T-helper 17 cell (primary cell): ENCODE measurements at places on chromosomes 12 and 14. TPM values are rescaled to one million over a fixed set of nuclear protein-coding genes. Genes with fewer than 3 reads are reported as not detected.

DNA sequence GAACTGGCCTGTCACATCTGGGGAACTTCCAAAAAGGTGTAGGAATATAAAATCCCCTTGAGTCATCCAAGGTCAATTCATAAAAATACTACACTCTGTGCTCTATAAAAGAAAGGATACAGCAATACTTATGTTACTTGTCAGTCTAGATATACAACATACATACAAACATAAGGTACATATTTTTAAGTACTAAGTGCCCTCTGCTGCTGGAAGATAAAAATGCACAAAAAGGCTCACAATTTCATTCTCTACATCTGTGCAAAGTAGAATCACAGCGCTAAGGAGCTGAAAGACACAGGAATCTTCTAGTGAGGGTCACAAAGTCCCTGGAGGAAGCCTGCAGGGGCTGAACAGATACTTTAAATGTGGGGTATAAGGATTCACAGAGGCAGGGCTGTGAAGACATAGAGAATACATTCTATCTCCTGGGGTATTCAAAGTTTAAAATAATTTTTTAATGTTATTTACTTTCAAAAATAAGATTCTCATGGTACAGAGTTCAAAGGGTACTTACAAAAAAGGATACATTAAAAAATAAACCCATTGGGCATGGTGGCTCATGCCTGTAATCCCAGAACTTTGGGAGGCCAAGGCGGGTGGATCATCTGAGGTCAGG is 10.2 kb upstream of the GOLGA5 start:
- DNase-seq, result no peak

- no peak for DNase-seq
These were observed 40.3 kb downstream of the LEMD3 start for GRCh38 chr12:65209655-65210043.

DNA sequence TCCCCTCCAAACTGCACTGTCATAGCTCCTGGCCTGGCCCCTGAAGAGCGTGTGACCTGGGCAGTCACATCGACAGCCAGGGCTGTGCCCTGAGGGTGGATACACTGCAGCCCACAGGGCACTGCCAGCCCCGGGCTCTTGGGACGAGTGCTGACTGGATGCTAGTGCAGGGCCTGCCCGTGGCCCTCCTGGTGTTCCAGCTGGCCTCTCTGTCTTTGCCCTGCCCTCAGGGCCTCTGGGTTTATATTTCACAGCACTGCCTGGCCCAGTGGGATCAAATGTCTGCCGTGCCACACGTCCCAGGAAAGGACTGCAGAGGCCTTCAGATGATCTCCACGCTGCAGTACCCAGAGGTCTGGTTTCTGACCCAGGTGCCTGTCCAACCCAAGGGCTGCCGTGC is 10.1 kb upstream of the CCDC197 start:
- DNase-seq, result no peak

DNA sequence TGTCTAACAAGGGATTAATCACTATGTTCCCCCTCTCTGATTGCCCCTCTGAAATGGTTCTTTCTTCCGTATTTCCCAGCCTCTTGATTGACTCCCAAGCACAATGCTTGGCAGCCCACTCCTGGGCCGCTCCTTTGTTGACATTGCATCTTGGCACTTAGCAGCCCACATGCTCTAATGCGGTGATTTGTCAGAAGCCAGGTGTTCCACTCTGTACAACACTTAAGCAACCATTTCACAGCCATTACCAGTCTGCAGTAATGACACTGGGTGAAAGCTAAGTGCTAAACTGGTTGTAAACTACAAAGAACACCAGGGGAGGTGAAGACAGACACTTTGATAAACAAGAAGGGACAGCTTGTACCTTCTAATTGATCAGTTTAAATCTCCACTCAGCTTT is 353.5 kb downstream of the TMEM132D start:
- no peak for DNase-seq

DNA sequence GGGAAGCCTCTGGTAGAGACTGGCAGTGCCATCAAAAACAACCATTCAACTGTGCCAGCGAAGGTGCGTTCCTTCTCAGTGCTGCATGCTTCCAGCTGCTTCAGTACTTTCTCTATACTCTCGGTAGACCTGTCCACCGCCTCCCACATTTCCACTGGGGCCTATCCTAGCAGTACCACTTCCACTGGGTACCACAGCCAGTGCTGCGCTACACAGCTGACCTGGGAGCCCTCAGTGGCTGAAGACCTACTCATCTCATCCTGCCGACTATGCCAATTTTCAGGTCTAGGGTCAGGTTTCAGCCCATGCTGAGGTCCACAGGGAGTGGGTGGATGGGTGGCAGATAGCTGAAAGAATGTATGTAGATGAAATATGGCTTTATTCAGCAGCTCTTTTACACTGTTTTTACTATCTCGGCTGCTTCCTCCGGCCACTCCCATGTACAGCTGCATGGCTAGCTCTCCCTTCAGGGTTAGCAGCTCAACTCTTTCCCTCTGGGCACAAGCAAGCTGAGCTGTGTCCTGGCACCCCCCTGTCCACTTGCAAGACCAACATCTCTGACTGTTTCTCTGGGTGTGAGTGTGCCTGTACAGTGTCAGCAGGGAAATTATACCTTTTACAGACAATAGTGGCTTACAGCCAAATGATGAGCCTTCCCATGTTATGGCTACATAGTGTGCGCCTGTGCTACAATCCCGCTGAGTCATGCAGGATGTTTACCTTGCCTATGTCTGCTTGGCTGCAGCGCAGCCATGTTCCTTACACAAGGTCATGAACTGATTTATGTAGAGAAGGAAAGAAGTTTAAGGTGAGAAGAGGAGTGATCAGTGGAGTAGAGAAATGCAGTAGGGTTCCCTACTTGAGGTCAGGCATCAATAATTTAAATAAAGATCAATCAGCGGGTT is 125.7 kb upstream of the DDHD1 start:
- no peak for DNase-seq

DNA sequence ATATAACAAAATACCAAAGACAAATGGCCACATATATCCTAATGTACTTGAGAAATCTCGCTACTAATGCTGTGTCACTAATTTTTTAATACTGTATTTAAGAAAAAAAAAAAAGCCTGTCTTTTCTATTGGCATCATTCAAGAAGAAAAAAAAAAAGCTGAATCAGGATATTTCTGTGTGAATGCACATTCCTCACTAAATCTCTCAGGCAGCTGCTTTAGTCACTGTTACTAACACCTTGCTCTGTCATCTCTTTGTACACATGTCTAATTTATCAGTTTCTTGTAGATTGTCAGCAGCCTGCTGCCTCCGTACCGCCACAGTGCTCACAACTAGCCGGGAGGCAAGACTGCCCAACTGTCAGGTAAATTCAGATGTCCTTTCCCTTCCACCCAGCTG is 32.0 kb upstream of the FGD4 start:
- no peak for DNase-seq

DNA sequence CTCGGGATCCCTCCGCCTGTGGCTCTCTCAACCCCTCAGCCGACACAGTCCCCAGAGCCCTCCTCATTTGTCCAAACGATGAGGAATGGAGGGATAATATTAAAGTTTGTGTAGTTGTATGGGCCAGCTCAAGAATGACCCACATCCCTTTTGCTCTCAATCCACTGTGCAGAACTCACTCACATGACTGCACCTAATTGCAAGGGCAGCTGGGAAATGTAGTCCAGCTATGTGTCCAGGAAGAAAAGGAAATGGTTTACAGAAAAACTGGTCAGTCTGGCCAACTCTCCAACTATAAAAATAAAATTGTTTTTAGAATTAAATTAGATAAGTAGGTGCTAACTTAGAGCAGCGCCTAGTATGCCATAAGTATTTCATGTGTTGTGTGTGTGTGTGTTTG is 66.6 kb downstream of the GALNT8 start:
- no peak for DNase-seq

DNA sequence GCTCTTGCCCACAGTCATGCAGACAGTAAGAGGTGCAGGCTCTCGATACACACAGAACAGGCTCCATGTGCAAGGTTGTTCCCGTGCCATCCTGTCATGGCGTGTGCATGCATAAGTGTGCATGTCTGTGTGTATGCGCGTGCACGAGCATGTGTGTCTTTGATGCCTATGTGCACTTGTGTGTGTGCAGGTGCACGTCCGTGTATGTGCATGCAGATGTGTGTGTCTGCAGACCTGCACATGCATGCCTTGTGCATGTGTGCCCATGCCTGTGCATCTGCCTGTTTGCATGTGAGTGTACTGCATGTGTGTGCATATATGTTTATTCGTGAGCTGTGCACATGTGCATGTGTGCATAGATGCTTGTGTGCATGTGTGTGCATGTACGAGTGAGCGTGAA is 309.8 kb downstream of the TMEM121 start:
- no peak for DNase-seq

DNA sequence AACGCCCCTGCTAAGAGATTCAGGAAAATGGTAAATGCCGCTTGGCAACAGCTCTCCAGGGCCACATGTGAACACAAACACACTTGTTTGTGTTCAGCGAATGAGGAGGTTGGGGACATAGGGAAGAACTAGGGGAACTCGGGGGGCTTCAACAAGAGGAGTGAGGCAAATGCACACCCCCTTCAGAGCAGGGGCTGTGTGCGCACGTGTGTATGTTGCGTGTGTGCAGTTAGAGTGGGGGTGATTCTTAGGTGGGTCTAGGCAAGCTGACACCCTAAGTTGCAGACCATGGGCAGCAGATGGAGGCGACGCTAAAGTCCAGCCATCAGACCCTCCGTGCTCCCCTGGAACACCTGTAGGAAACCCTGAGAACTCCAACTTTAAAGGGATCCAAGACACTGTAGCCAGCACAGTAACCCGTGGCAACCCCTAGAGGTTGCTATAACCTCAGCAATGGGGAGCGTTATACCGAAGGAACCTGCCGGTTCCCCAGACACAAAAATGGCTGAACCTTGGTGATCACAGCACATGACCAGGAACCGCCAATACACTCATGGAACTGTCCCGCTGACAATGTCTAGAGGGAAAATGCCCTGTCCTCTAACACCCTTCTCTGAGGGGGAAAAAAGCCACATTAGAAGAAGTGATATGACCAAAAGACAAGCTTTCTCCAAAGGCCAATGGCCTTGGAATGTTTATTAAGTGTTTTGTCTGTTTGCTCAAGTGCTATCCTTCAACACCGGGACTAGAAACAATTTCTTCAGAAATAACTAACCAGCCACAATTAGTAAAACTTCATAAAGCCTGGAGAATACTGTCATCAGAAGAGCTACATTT is 86.5 kb upstream of the CEP83 start:
- no peak for DNase-seq

GRCh38 chr12:104304261-104305009 is 896 bp downstream of the EID3 start:
- no peak for DNase-seq

DNA sequence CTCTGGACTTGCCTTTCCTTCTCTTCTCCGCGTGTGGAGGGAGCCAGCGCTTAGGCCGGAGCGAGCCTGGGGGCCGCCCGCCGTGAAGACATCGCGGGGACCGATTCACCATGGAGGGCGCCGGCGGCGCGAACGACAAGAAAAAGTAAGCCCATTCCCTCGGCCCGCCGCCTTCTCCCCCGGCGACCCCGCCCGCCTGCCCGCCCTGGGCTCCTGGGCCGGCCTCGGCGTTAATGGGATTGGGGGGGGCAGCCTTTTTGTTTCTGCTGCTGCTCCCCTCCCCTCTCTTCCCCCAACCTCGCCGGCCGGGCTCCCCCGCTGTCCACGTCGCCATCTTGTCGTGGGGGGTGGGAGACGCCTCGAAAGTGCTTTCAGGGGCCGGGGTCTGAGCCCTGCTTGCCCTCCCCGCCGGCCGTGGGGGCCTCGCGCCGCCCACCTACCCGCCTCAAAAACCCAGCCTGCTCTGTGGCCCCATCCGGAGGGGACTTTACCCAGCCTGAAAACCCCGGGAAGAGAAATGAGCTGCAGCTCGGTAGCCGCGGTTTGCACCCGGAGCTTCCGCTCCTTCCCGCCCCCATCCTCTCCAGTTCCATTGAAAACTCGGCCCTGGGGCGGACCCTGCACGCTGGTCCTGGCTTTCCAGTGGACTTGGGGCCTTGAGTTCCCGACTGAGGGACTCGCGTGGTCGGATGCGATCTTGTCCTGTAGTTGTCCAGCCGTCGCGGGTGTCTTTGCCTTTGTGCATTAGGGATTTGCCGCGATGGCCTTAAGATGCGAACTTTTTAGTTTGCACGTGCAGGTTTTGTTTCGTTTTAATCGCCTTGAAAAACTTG is 598 bp downstream of the HIF1A start:
- DNase-seq, result peak; percentile 36

- DNase-seq, result no peak
These were observed 77.5 kb downstream of the FOXN3 start for GRCh38 chr14:89339579-89339978.

DNA sequence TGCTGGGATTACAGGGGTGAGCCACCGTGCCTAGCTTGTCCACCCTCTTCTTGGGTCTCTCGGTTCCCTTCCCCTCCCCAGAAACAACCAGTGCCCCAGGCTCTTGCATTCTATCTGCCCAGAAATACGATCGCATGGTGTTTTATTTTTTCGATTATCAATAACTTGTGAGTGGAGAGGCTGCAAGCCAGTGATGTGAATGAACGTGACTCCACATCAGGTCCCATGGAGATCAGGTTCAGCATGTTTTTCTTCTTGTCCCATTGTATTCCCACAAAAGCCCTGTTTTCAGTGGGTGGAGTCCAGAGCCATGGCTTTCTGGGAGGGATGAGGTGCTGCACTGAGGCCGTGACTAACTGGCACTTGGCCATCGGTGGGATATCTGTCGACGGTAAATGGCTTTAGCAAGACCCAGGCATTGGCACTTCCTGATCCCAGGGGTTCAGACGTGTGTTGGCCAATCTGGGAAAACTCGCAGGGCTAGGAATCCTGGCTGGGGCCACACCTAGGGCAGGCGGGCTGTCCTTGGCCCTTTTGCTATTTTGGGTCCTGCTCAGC is 12.7 kb upstream of the HNF1A start:
- DNase-seq, result no peak

DNA sequence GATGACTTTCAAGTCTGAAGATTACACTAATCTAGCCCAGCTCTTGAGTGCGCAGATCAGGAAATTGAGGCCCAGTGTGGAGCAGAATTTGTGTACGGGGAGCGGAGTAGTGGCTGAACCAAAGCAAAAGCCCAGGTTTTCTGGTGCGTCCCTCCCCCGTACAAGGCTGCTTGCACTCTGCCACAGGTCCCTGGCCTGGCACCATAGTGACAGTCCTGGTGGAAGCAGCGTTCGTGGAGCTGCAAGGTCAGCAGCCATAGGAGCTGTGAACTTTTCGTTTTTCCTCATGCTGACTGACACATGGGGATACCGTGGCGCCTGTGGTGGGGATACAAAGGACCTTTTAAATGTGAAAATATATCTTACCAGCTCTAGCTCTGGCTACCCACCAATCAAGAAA is 1.7 kb downstream of the EVL start:
- DNase-seq, result no peak

GRCh38 chr12:115870021-115870420 is 407.5 kb downstream of the MED13L start:
- DNase-seq, result no peak

The ANKRD9 gene
- 17.6 TPM for total RNA-seq

The PRORP gene
- total RNA-seq, result 42.5 TPM

The POLR3B gene
- total RNA-seq, result 9.2 TPM

The NEUROD4 gene
- total RNA-seq, result not detected

The NANOG gene
- total RNA-seq, result not detected

The SPX gene
- not detected for total RNA-seq
